ENCODE measurements at places on chromosomes 11 and 22.

GRCh38 chr22:29211066-29211465 is 5.4 kb downstream of the EMID1 start:
- DNase-seq = no peak

- DNase-seq = no peak
These were observed 651 bp upstream of the FAM83F start for GRCh38 chr22:39994041-39994565.

GRCh38 chr11:43947003-43947500 is 4.6 kb downstream of the C11orf96 start:
- DNase-seq = no peak

DNA sequence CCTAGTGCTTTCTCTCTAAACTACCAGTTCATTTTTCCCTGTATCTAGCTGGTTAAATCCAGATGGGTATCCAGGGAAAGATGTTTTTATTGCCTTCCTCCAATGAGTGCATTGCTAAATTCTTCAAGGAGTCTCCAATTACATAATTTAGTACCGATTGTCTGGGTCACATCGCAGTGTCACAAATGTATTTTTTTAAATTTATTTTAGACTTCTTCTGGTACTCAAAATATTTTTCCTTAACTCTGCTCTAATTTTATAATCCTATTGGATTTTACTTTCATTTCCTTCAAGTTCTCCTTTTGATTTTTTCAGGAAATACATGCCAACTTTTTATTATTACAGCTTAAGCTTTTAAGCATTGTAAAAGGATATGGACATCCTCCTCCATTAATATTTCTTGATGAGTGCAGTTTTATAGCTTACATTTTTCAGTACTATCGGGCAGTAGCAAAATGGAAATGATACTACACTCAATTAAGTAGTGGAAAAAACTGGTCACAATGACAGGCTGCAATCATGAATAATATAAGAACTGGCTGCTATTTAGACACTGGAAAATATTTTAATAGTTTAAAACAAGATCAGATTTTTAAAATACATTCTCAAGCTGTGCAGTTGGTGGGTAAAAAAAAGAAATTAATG is 20.3 kb downstream of the BBOX1 start:
- no peak for DNase-seq

DNA sequence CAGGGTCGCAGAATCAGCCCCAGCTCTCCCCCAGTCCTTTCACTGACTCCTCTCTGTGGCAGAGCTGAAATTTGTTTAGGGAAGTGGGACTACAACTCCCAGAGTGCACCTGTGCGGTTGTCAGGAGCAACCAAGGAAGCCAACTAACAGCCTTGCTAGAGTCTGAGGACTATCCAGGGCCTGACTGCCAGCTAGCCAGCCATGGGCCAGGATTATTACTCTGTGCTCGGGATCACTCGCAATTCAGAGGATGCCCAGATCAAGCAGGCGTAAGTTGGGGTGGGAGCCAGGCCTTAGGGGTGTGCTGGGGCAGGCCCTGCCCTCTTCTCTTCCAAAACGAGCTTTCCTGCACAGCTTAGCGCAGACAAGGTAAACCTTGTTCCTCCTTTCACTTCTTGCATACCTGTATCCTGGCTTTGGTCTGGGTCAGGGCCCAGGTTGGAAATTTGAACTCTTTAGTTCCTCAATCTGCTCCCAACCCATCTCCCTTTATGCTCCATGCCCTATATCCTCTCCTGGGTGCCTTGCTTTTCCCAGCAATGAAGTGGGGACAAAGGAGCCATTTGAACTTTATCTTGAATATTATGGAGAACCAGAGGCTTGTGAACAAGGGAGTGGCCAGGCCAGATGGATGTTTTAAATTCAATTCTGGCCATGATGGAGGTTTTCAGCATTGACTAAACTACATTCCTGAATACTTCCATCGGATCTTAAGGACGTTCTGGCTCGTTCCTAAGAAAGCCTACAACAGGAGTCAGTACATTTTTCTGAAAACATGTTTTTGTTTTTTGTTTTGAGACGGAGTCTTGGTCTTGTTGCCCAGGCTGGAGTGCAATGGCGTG is at the start of gene DNAJB13:
Gene DNAJB13, plus strand, starts transcription at position 158 of the 842 bp plus-strand sequence. Its CDS starts 44 bp downstream, at position 202.
- peak; percentile 43 for DNase-seq

DNA sequence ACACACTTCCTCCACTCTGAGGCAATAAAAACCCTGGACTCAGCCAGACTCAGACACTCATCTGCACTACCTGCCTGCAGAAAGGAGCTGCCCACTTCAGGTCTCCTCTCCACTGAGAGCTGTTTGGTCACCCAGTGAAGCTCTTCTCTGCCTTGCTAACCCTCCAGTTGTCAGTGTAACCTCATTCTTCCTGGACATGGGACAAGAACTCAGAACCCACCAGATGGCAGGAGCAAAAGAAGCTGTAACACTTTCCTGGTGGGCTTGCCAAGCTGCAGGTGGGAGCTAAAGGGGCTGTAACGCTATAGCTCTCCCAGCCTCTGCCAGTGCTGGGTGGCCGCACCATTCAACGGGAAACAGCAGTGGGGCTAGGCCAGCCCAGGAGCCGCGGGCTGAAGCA is 89.7 kb downstream of the CCDC73 start:
- DNase-seq = no peak

DNA sequence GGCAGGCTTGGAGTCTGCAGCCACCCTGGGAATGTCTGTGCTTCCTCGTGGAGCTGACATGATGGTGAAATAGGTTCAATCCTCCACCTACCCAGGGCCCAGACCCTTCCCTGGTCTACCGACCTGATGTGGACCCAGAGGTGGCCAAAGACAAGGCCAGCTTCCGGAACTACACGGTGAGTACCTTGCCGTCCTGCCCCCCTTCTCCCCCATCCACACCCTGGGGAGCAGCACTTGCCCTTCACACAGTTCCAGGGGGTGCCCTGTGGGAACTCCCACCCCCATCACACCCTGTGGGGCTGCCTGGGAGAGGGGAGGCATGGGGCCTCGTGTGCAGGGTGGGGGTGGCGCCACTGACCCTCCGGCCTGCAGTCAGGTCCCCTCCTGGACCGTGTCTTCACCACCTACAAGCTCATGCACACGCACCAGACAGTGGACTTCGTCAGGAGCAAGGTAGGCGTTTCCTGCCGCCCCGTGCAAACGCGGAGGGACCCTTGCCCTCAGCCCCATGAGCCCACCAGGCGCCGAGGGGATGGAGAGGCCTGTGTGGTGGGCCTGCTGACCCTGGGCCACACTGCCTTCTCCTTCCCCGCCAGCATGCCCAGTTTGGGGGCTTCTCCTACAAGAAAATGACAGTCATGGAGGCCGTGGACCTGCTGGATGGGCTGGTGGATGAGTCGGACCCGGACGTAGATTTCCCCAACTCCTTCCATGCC is 789 bp downstream of the MIOX start:
- DNase-seq = no peak

DNA sequence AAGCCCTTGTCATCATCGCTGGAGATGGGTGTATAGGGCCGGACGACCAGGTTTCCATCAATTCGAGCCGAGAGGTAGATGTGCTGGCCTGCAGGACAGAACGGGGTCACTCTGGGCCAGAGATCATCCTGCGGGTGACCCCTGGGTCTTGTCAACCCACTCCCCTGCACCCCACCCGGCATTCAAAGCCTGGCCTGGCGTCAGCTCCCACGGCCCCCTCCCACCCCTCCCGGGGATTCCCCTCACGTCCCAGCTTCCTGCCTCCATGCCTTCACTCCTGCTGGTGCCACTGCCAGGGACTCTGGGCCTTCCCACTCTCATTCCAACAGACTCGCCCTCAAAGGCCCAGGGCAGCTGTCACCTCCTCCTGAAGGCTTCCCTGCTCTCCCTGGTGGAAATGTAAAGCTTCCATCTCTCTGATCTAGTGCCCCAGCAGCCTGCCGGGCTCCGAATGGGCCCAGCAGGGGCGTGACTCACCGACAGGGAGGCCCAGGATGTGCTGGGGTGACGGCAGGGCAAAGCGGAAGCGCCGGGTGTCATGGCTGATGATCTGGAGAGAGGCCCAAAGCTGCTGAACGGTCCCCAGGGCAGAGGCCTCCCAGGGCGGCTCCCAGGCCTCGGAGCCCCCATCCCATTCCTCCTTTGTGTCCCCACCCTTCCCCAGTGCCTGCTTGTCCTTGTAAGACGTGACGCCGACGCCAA is 9.3 kb downstream of the ATP5MGL start:
- no peak for DNase-seq

GRCh38 chr11:106160494-106160893 is 83.0 kb downstream of the AASDHPPT start:
- no peak for DNase-seq

DNA sequence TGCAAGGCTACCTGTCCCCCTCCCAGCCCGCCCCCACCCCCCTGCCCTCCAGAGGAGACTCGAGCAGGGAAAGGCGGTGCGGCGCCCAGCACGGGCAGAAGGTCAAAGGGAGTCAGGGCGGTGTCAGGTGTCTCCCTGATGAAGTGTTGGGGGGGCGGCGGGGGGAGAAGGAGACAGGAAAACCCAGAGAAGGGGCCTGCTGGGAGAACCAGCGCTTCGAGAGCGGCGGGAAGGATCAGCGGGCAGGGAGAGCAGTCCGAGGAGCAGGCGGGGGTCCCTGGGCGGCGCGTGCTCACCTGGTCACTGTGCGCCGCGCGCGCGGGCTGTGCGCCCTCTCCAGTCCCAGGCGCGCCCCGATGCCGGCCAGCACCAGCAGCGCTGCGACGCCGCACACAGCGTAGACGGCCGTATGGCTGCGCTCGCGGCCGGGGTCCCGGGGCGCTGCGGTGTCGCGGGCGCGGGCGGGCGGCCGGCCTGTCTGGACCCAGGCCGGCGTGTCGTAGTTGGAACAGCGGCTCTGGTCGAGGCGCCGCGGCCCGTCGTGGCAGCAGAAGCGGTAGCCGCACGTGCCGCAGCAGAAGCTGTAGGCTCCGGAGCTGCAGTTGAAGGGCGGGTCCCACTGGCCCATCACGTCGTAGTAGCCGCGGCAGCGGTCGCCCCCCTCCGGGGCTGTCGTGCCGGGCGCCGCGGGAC is 886 bp downstream of the SHISA8 start:
- no peak for DNase-seq

DNA sequence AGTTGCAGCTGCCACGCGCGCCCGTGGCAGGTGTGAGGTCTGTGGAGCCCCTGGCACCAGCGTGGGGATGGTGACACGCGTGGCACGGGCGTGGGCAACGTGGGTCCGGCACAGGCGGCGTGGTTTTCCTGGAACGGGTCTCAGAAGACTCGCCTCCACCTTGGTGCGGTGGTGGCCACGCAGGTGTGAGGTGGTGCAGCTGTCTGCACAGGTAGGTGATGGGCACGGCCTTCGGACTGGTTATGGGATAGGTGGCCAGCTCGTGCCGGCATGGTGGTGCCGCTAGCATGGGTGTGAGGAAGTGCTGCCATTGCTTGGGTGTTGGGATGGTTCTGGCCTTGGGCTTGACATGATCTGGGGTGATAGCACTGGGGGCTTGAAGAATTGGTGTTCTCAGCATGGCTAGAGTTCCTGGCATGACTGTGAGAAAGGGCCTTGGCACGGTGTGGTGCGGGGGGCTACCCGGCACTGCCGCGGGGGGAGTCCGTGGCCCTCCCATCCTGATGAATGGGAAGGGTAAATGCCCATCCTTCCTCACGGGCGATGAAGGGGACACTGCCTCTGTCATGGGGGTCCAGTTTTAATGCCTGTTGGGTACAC is 531 bp downstream of the DAGLA start:
- DNase-seq = no peak

DNA sequence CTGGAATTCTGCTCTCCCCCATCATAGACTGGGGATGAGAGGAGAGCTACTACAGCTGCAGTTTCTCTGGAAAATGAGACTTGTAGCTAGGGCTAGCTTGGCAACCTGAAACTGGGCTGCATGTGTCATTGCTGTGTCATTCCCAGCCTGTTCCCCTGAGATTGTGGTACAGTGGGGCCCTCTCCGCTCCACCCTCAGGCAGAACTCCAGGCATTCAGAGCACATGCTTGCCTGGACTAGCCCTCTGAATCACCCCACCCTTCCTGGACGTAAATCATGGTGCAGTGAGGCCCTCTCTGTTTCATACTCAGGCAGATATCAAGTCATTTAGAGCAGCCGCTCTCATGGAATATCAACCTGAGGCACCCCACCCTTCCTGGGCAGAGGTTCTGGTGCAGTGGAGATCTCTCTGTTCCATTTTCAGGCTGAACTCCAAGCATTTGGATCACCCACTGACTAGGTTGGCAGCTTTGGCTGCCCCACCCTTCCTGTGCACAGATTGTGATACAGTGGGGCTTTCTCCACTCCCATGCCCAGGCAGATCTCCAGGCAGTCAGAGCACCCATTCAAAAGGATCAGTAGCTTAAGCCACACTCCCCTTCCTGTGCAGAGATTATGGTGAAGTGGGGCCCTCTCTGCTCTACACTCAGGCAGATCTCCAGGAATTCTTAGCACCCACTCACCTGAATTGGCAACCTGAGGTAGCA is 274.4 kb downstream of the C11orf87 start:
- no peak for DNase-seq

GRCh38 chr11:129592191-129592590 is 216.5 kb downstream of the BARX2 start:
- no peak for DNase-seq

DNA sequence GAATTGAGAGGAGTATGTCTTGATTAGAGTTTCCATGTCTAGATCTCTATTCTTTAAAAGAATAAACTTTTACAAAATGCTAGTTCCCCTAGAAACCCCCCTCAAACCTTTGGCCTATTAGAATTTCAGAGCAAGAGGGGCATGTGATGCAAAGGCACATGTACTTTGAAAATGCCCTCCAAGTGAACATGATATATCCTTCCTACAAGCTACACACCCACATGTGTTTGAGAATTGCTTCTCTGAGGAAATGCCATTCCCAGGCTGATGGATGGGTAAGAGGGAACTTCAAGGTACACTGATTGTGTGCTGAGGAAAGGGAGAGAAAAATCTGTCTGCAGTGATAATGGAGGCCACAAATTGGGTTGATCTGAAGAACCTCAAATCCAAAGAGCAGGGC is 59.5 kb upstream of the PSMA1 start:
- DNase-seq = no peak

DNA sequence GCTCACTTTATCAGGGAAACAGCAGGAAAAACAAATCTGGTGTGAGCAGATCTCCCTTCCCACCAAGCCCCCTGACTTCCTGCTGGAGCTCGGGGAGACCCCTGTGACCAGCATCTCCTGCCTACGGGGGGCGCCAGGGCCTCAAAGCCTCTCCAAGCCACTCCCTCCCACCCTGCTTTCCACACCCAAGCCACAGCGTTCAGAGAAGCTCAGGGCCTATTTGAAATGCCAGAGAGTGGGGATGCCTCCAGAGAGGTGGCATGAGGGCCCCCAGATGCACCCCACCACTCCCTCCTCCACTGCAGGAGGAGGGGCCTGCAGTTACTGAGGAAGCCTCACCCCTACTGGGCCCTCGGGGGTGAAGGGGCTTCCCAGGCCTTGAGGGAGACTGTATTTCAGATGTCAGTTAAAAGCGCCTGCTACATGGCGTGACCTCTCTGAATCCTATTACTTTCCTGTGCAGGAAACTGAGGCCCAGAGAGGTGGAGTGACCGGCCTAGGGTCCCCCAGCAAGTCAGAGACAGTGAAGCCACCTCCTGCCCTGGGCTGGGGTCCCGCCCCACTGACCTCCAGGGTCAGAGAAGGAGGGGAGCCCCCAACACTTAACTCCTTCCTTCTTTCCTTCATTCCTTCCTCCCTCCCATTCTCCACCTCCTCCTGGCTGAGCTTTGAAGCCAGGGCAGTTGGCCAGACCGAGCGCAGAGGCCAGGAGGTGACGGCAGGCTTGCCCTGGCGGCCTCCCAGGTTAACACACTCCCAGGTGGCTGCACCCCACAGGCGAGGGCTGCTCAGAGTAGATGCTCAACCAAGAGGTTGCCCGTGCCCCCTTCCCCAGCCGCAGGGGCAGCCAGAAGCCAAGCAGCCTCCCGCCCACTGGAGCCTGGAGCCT is 6.0 kb upstream of the CDKN1C start:
- DNase-seq = no peak

- DNase-seq = no peak
These were observed 619.1 kb downstream of the METTL15 start for GRCh38 chr11:28727254-28727653.
